ENCODE measurements at places on chromosomes 4 and X.

DNA sequence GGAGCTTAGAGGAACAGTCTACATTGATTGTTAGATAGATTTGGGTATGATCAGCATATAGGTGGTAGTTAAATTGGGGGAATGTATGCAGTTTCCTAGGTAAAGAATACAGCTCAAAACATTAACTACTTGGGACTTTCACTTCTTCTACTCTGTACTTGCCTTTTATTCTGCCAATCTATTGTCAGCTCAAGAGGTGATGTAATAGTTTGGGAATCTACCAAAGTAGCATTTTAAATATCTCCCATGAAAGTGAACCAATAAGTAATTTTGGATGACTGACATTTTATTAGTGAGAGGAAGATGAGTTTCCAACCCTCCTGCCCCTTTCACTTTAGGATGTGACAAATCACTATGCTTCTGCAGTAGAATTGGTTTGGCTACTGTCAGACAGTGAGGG lies 43.4 kb downstream of the NUDT6 start:
- no peak for DNase-seq

GRCh38 chrX:132059973-132060540 lies 37.0 kb downstream of the STK26 start:
- no peak for DNase-seq

GRCh38 chr4:6121941-6122340 lies 78.4 kb downstream of the JAKMIP1 start:
- DNase-seq, result no peak

GRCh38 chrX:50082741-50083140 lies 118.1 kb downstream of the AKAP4 start:
- DNase-seq, result no peak

DNA sequence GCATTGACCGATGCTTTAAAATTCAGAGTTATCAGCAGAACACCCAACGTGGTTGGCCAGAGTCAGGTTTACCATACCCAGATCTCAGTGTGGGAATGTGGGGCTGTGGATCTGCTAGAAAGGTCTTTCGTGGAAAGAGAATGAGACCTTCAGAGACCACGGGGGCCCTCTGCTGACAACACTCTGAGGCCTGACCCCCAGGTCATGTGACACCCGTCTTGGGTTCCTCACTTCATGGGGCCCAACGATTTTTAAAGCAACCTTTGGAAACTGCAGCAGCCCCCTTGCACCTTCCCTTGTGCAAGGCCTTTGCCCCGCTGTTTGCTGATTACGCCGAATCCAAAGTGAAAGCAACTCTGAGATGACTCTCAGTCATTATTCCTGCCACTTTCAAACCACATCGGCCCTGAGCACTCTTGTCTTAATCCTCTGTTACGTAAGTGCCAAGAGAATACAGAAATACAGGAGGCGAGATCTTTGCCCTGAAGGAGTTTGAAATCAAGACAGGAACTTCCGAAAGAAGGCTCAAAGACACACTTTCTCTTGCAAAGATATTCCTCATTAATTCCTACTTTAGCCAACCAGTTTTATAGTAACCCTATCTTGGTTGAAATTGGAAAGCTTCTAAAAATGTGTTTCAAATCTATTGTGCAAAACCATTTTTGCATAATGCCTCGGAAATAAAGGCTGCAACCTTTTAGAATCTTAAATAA lies 88.3 kb downstream of the EVC2 start:
- no peak for DNase-seq

DNA sequence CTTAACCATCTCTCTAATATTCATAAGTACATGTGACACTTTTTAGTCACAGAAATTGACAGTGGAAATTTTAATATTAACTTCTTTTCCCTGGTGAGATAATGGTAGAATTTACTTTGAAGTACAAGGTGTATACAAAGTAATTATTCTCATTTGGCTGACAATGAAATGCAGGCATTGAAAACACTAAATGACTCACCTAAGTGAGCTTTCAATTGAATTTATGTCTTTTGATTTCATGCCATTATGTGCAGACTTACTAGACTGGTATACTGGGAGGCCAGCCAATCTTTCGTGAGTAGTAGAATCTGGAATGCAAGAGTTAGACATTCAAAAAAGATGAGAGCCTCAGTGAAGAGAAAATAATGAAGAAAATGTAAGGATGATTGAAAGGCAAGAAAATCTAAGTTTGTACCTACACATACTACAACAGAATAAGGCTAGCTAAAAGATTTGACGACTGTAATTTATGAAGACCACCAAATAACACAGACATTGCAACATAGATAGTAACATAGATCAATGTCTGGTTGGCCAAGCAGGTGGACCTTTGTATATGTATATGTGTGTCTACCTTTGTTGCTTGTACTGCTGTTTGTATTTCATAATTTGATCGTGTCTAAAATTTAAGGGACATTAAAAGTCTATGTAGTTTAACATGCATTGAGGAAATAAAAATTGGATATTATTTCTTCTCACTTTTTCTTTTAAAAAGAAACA lies 459.7 kb downstream of the IL15 start:
- no peak for DNase-seq

- no peak for DNase-seq
These were observed 342.3 kb upstream of the GRID2 start for GRCh38 chr4:91961504-91961903.

DNA sequence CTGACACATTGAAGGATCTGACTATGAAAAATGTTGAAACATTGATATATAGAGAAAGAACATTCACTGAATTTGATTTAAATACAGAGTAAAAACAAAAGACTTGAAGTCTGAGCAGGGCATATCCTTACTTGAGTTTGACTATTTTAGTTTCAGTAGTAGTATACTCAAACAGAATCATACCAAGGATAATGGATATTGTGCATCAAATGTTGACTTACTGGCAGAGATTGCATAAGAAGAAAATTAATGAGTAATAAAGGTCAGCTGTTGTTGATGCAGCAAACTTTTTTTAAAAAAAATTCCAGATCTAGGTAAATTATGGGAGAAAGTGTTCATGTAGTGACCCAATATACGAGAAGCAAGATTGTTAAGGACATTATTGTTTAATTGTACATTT lies 94.5 kb upstream of the APOOL start:
- DNase-seq, result no peak

DNA sequence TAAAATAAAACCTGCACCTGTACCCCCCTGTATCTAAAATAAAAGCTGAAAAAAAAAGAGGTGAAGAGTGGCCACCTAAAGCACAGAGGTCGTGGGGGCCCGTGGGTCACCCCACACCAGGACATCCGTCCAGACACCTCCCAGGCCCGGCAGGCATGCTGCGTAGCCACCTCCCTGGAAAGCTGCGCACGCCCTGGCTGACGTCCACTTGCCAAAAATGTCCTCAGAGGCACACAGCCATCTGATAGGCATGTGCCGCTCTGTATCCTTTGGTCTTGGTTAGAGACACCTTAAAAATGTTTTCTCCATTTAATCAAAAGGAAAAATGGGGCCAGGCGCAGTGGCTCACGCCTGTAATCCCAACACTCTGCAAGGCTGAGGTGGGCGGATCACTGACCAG lies 17.7 kb downstream of the FAM53A start:
- no peak for DNase-seq

DNA sequence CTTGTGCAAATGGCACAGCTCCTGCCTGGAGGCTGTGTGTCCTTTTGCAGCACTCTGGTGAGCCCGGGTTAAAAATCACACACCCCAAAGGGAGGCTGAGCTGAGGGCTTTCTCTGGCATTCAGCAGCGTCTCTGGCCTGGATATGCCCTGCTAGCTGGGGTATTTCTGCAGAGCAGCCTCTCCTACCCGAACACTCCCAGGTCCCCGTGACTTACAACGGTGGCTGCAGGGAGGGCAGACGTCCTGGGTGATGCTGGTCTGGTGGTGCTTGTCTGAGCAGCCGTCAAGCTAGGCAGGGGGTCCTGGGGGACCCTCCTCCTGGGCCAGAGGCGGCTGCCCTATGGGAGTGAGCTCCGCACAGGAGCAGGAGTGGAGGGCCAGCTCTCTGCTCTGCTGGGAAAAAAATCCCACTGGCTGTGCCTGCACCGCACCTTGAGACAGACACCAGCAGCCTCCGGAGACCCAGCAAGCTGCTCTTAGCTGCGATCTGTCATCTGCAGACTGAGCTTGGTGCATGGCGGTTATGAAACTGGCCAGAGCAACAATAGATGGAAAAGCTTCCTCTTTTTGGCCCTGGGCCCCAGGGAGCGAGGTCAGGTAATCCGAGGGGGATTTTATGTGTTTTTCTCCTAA lies 41.3 kb upstream of the ASMTL start:
- no peak for DNase-seq

DNA sequence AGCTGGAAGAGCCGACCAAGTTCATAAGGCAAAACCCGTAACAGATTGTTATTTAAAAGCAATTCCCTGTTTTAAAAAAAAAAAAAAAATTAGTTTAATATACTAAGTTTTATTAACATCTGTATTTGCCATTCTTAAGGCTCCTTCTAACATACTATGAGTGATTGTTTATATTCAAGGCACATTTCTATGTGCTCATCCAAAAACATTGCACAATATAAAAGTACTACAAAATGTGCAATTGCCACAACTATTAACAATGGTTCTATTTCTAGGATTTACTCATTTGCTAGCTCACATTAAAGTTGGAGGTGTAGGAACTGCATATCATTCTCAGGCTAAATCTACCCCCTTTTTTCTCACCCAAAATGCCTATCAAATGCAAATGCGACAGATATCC lies 46.1 kb downstream of the CNOT6L start:
- no peak for DNase-seq

DNA sequence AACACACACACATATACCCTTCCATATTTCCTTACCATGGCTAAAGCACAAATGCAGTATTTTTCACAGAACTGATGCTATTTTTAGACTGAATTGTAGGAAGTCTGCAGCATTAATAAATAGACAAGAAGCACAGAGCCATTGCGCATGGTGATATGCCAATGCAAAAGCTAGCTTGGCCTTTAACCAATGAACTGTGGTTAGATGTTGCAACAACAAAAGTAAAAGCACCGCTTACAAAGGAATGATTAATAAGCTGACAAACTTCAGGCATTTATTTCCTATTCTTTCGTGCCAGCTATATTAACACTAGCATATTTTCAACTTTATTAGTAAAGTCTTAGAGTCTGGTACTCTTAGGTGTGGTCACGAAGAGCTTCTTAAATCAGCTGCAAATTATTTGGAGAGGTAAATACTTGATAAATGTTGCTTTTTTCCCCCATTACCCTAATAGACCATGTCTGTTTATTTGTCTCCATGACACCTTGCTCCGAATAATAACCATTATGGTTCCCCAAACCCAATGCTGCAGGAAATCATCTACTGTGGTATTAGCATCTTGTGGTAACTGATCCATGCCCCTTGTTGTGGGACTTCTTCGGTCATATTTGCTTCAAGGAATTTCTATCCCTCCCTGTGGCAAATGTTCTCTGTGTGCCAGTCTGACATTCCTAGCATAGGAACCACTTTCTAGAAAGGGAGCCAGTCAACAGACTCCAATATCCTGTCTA lies 306.1 kb upstream of the TAPT1 start:
- DNase-seq, result no peak

GRCh38 chr4:74018771-74019170 lies 19.7 kb downstream of the CXCL3 start:
- DNase-seq, result no peak

- no peak for DNase-seq
These were observed 154.2 kb downstream of the TEX11 start for GRCh38 chrX:70754169-70754848.

DNA sequence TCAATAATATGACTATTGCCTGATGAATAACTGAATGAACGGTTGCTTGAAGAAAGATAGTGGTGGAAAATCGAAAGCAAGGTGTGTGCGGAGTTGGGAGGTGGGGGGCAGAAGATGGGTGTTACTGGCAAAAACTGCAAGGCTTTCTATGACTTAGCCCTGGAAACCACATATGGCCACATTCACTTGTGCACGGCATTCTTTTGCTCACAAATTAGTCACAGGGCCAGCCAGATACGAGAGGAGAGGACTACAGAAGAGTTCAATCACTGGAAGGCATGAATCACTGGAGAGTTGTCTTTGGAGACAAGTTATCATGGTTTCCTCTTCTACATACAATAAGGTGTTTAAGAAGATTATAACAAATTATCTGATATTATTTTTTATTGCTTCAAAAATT lies 626.5 kb upstream of the CPEB2 start:
- DNase-seq, result no peak

DNA sequence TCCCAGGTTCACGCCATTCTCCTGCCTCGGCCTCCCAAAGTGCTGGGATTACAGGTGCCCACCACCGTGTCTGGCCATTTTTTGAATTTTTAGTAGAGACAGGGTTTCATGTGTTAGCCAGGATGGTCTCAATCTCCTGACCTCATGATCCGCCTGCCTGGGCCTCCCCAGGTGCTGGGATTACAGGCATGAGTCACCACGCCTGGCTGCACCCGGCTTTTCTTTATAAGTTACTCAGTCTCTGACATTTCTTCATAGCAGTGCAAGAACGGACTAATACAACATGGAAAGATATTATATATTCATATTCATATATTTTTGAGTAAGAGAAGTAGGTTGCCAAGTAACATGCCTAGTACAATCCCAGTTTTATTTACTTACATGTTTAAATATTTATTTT lies 22.9 kb downstream of the SHROOM3 start:
- no peak for DNase-seq

Data from midbrain (tissue), 1 donor.